Liver (tissue), 10 donors: ENCODE measurements at places on chromosomes 7 and 10. TPM values are rescaled to one million over a fixed set of nuclear protein-coding genes. Genes with fewer than 3 reads are reported as not detected.

Gene MLXIPL
- polyA plus RNA-seq, result 316 TPM

Gene MMD2
- polyA plus RNA-seq, result not detected

Gene FRMD4A
- polyA plus RNA-seq, result 9.2 TPM

Gene CYP2C19
- polyA plus RNA-seq, result 106 TPM

Gene NEUROD6
- not detected for polyA plus RNA-seq

Gene MKI67
- polyA plus RNA-seq, result 1.6 TPM

Gene NCF1
- 3.0 TPM for polyA plus RNA-seq

Gene TLX1
- polyA plus RNA-seq, result 0.06 TPM

Gene CTAGE15
- polyA plus RNA-seq, result 0.14 TPM

Gene CHRM2
- polyA plus RNA-seq, result 0.14 TPM

- DNase-seq, result no peak
Observed at GRCh38 chr10:95031656-95032055, 37.6 kb downstream of the CYP2C8 start.

DNA sequence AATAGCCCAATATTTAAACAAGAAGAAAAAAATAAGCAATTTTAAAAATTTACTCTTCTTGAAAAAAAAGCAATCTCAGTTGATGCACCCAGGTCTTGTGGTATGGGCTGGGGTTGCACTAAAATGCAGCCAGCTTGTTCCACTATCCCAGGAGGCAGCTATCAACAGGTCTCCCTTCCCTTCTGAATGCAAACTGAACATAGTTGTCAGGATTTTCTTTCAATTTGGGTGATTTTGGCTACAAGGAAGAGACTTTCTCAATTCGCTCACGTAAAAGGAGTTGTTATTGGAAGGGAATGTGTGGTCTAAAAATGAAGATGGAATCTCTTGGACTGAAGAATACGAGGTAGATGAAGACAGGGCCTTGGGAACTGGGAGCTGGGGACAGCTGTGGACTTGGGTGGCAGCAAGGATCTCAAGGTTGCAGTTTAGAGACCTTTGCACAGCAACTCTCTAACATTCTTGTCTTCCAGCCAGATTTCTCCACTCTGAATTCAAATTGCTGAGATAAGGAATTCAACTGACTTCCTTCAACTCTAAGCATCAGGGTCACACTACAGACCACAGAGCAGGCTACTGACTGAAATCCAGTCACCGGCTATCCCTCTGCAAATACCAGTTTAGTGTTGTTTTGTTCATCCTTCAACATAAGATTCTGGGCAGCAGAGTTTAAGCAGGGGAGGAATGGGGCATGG, 3.1 kb upstream of the TMEM26 start:
- DNase-seq, result no peak

GRCh38 chr7:42961170-42961569, 29.0 kb downstream of the MRPL32 start:
- DNase-seq, result no peak

DNA sequence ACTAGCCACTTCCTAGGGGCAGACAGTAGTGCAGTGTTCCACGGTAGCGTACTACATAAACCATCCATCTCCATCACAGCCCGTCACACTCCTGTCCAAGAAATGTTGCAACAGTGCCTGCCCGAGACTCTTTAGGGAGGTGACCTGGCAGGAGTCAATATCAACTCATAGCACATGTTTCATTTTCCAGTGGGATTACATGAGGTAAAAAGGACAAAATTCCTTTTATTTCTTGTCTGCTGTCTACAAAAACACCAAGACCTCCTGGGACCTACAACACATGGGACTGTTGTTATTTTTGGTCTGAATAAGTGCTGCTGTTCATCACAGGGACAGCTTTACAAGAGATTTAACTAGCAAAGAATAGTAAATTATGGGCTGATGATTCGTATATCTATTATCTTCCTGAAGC, 99.9 kb downstream of the MPP7 start:
- DNase-seq, result no peak

GRCh38 chr7:4195660-4196059, 486.4 kb upstream of the FOXK1 start:
- no peak for DNase-seq

- DNase-seq, result no peak
Observed at GRCh38 chr7:122136078-122136477, 8.0 kb downstream of the AASS start.

- DNase-seq, result no peak
Observed at GRCh38 chr10:22324413-22324812, 3.5 kb downstream of the BMI1 start.

DNA sequence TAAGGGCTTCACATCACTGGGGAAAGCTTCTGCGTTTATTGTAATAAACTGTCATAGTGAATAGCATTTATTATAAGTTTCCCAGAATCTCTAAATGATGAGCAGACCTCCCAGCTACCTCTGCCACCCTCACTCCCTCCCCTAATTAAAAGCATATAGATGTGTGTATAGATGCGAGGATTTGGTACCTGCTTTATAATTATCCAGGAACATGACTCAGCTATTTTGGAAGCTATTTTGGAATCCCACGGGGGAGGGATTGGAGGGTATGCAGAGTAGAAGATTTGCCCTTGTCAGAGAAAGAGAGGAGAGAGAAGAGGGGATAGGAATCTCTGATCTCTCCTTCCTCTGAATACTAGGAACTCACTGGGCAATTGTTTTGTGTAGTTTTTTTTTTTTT, 455.3 kb downstream of the ADRA2A start:
- DNase-seq, result no peak

DNA sequence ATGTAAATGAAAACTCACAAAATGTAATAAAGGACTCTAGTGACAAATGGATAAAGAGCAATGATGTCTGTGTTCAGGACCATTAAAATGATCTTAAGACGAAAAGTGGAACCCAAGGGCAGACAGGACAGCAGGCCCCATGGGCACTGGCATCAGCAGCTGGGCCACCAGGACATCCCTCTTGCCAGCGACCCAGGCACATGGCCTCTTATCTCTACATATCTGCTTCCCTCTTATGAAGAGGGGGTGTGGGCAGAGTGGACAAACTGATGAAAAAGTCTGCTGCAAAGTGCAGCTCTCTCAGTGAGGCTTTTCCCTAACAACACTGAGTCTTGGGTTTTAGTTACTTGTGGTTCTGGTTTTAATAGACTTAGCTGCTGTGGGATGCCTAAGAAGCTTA, 44.8 kb upstream of the ANKRD1 start:
- no peak for DNase-seq

GRCh38 chr10:15228426-15228825, 59.9 kb upstream of the NMT2 start:
- no peak for DNase-seq

GRCh38 chr10:63866747-63867140, 345.5 kb downstream of the REEP3 start:
- no peak for DNase-seq

DNA sequence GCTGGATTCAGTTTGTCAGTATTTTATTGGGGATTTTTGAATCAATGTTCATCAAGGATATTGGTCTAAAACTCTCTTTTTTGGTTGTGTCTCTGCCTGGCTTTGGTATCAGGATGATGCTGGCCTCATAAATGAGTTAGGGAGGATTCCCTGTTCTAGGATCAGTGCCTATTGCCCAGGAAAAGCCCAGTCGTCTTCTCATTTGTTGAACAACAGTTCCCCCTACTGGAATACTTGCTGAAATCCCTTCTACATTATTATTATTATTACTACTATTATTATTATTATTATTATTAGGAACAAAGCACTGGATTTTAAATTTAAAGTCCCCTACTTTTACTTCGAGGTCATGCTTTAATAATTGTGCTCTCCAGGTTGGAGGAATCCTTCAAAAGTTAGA, 528.9 kb downstream of the MAGI2 start:
- DNase-seq, result no peak

DNA sequence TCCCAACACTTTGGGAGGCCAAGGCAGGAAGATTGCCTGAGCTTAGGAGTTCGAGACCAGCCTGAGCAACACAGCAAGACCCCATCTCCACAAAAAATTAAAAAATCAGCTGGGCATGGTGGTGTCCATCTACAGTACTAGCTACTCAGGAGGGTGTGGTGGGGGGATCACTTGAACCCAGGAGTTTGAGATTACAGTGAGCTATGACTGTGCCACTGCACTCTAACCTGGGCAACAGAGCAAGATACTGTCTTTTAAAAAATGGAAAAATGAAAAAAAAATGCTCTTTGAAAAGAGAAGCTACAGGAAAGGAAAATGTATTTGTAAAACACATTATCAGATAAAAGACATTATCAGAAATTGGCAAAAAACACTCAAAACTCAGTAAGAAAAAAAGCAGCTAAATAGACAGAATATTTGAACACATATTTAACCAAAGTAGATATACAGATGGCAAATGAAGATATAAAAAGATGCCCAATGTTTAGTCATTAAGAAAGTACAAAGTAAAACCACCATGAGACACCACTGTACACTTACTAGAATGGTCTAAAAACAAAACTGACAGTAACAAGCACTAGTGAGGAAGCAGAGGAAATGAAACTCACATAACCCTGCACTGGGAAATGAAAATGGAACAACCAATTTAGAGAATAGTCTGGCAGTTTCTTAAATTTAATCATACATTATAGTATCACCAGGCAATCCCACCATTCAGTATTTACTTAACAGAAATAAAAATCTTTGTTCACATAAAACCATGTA, 40.5 kb downstream of the NRBF2 start:
- no peak for DNase-seq

GRCh38 chr7:91918356-91918755, 22.3 kb upstream of the AKAP9 start:
- DNase-seq, result no peak

GRCh38 chr10:48939790-48940325, at the start of gene LRRC18:
TSS of gene LRRC18 (minus strand) at chr10:48939840. CDS start at chr10:48914155, 25,685 bp downstream.
- peak; percentile 17 for DNase-seq
